ENCODE measurements at places on chromosomes 12 and 14. TPM values are rescaled to one million over a fixed set of nuclear protein-coding genes. Genes with fewer than 3 reads are reported as not detected.

Gene SIX6
- total RNA-seq: not detected

Gene SOX5
- total RNA-seq: 1.6 TPM

Gene KRT81
- not detected for total RNA-seq

Gene ANP32D
- not detected for total RNA-seq

Gene LAG3
- 1.0 TPM for total RNA-seq

DNA sequence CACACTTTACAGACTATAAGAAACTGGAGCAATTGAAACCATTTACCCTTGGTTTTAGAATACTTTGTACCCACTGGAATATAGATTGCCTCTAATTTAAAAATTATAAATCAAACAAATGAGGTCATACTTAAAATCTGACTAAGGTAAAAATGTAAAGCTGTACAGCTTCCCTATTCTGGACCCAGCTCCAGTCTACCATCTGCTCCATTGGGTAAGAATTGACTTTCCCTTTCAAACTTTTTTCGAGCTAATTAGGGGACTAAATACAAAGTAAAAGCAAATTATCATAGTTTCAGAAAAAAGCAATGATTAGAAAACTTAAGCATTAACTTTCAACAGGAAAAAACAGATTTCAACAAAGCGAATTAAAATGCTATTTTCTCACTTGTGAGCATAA, 4.3 kb downstream of the KRR1 start:
- H3K4me3 ChIP-seq: no peak overlapping the region
- no peak overlapping the region for H3K27ac ChIP-seq
- no peaks in the 10 kb centered on the region for H3K36me3 ChIP-seq
- no peak for DNase-seq

DNA sequence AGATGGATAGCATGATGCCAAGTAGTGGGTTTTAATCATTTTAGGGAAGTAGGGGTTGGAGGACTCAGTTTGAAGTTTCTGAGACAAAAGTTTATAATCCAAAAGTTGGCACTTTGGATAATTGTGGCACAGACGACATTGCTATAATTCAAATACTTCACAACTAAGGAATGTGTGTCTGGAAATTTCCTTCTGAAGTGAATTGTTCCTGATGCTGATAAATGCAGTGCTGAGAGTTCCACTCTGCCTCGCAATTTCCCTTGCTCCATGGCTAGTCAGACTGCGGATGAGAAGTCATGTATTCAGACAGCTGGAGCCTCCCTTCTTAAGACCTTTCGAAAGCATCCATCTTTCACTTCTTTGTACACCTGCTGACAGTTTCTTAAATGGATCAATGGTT, 393.3 kb upstream of the PRICKLE1 start:
- H3K27me3 ChIP-seq: no peaks in the 10 kb centered on the region
- no peaks in the 10 kb centered on the region for H3K4me1 ChIP-seq
- H3K27ac ChIP-seq: no peak overlapping the region
- DNase-seq: no peak
- H3K4me3 ChIP-seq: no peak overlapping the region

- H3K4me3 ChIP-seq: no peak overlapping the region
- no peaks in the 10 kb centered on the region for H3K36me3 ChIP-seq
- no peaks in the 10 kb centered on the region for H3K27me3 ChIP-seq
- H3K27ac ChIP-seq: no peak overlapping the region
- no peaks in the 10 kb centered on the region for H3K4me1 ChIP-seq
- no peak for DNase-seq
These were observed 73.6 kb downstream of the TMTC1 start for GRCh38 chr12:29710104-29710503.

DNA sequence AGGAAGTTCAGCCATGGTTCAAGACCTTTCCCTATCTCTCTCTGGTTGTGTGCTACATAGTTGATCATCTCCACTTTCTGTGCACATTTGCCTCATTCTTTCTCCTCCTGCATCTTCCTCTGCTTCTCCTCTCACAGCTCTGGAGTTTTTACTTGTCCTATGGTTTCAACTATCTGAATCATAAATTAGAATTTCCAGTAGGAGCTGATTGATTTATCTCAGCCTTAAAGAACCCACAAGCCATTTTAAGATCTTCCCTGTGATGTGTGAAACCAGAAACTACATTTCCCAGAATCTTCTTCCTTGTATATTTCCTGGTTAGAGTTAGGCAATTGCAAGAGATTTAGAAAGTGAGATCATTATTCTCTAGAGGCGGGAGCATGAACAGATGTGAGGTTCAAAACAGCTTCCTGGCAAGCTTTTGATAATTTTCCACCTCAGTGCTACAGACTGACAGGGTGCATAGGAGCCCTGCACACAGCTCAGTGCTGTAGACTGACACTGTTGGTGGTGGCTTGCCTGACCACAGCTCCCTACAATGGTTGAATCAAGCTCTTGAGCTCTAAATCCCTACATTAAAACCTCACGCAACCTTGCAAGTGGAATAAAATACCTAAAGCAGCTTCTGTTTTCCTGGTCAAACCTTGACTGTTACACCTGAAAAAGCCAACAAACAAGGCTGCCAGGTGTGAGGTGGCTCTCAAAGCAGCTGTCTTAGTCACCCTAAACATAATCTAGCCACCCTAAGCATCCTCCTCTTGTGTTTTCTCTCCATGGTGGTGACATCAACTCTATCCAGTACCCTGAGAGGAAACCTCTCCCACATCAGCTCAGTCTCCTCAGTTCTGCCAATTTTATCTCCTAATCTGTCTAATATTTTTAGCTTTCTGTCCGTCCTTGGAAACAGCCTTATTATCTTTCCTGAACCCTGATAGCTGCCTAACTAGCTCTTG, 21.5 kb upstream of the IFNG start:
- no peaks in the 10 kb centered on the region for H3K27me3 ChIP-seq
- no peak for DNase-seq
- H3K27ac ChIP-seq: no peak overlapping the region
- no peaks in the 10 kb centered on the region for H3K36me3 ChIP-seq

- no peaks in the 10 kb centered on the region for H3K4me1 ChIP-seq
- DNase-seq: peak; percentile 65
- no peak within 1 kb of the TSS for H3K27ac ChIP-seq
- H3K4me3 ChIP-seq: peak within 1 kb of the TSS; percentile 14
- H3K36me3 ChIP-seq: no peaks in the 10 kb centered on the region
These were observed at the start of gene HOXC5 for GRCh38 chr12:54032627-54033100. TSS of gene HOXC5 (plus strand) at chr12:54033050. CDS start at chr12:54033123, 73 bp downstream.

- H3K27ac ChIP-seq: peak overlapping the region; percentile 59
- H3K27me3 ChIP-seq: no peaks in the 10 kb centered on the region
- DNase-seq: no peak
- H3K36me3 ChIP-seq: no peaks in the 10 kb centered on the region
These were observed 203.2 kb downstream of the ZFP36L1 start for GRCh38 chr14:68589447-68590200.

DNA sequence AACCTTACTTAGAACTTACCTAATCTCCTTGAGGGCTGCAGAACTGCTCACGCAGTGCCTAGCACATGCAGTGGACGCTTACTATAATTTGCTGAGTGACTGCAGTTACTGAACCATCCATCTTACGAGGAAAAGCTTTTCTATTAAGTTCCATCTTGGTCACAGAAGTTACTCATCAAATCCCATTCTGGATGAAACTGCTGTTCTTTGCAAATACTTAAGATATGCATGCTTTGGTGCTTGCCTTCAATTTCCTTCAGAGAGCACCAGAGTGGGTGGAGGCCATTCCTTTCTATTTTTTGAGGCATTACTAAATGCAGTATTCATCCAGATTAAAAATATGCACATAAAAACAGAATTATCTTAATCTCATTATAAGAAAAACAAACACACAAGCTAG, 17.7 kb upstream of the PELI2 start:
- DNase-seq: no peak
- H3K36me3 ChIP-seq: no peaks in the 10 kb centered on the region
- H3K27ac ChIP-seq: no peak overlapping the region
- H3K4me1 ChIP-seq: no peaks in the 10 kb centered on the region
- H3K27me3 ChIP-seq: no peaks in the 10 kb centered on the region
- H3K4me3 ChIP-seq: no peak overlapping the region

GRCh38 chr12:5506295-5506694, 74.4 kb downstream of the NTF3 start:
- no peaks in the 10 kb centered on the region for H3K4me1 ChIP-seq
- no peaks in the 10 kb centered on the region for H3K27me3 ChIP-seq
- H3K4me3 ChIP-seq: no peak overlapping the region

- H3K4me1 ChIP-seq: peaks cover 4% of the 10 kb centered on the region
- no peak overlapping the region for H3K4me3 ChIP-seq
- no peaks in the 10 kb centered on the region for H3K27me3 ChIP-seq
- H3K36me3 ChIP-seq: no peaks in the 10 kb centered on the region
These were observed 31.2 kb downstream of the VEZT start for GRCh38 chr12:95248604-95249360.

GRCh38 chr12:131346555-131347344, 364.1 kb upstream of the SFSWAP start:
- H3K4me1 ChIP-seq: no peaks in the 10 kb centered on the region
- no peaks in the 10 kb centered on the region for H3K36me3 ChIP-seq
- no peak overlapping the region for H3K27ac ChIP-seq
- no peak overlapping the region for H3K4me3 ChIP-seq
- no peak for DNase-seq

DNA sequence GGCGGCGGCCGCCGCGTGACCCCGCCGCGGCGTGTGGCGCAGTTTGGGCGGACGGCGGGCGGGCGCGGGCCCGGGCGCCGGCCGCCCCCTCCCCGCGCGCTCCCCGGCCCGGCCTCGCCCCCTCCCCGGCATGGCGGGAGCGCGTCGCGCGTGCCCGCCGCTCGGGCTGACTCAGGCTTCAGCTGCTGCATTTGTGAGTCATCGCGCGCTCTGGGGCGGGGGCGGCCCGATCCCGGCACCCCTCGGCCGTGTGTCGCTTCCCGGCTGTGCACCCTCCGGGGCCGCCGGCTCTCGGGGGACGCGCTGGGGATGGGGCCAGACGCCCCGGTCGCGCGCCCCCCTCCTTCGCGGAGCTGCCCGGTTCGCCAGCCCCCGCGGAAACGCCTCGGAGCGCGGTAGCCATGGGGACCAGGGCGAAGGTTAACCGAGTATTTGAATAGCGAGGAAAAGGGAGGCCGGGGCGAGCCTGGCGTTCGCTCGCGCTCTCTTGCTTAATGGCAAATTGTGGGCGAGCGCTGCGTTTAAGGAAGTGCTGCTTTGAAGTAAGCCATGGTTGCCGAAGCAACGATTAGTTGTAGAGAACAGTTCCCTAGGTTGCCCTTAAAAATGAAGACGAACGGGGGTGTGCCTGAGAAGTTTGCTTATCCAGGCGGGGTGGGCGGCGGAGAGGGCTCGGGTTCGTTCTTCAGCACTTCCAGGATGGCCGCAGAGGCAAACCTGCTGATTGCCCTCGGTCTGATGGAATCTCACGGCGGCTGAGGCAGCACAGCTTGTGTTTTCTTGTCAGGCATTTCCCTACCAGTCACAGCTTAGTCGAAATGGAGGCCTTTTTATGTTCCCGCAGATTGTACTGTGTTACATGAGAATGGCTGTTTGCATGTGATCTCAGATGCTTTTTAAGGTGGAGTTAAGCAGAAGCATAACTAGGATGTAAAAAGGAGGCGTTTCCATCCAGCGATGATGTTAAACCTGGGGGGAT, 896 bp downstream of the EIF5 start:
- H3K27ac ChIP-seq: peak overlapping the region; percentile 100
- H3K4me3 ChIP-seq: peak overlapping the region; percentile 88
- DNase-seq: peak; percentile 83
- peaks cover 29% of the 10 kb centered on the region for H3K36me3 ChIP-seq
